ENCODE measurements at places on chromosomes 13 and 19.
A peak's percentile ranks its signal among the peaks of the same experiment; 100 is the strongest.

DNA sequence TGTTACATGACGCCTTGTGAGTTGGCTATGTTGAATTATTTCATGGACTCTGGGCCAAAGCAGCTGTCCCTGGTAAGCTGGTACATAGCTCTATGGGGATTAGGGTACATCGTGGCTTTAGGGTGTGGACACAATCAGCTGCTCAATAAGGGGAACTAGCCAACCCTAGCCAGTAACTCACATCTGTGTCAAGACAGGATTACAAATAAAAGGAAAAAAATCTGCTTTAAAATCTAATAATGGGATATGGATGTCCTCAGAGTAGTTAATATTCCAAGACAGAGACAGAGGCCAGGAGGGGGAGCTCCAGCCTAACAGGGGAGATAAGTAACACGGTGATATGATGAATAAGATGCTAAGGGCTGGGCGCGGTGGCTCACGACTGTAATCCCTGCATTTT is 21.1 kb upstream of the ZNF766 start:
- no peak for DNase-seq

GRCh38 chr19:30666301-30666803 is 294.2 kb downstream of the ZNF536 start:
- DNase-seq, result no peak

- DNase-seq, result no peak
These were observed 123.4 kb upstream of the ARGLU1 start for GRCh38 chr13:106691341-106691740.

GRCh38 chr13:88472316-88472715 is 801.1 kb downstream of the SLITRK5 start:
- DNase-seq, result no peak

GRCh38 chr19:51259348-51260245 is 8.7 kb downstream of the SIGLECL1 start:
- peak; percentile 12 for DNase-seq

All from smooth muscle cell of the brain vasculature (primary cell).